ENCODE measurements at places on chromosomes 16 and 17. TPM values are rescaled to one million over a fixed set of nuclear protein-coding genes. Genes with fewer than 3 reads are reported as not detected.

TMEM235 gene
- total RNA-seq, result 0.13 TPM

ENDOV gene
- total RNA-seq, result 21.5 TPM

GRCh38 chr16:24499193-24499814 lies 40.1 kb upstream of the RBBP6 start:
- peak; percentile 60 for ATAC-seq

- ATAC-seq, result no peak
Observed at GRCh38 chr17:81932333-81932983, 4.6 kb downstream of the PYCR1 start.

DNA sequence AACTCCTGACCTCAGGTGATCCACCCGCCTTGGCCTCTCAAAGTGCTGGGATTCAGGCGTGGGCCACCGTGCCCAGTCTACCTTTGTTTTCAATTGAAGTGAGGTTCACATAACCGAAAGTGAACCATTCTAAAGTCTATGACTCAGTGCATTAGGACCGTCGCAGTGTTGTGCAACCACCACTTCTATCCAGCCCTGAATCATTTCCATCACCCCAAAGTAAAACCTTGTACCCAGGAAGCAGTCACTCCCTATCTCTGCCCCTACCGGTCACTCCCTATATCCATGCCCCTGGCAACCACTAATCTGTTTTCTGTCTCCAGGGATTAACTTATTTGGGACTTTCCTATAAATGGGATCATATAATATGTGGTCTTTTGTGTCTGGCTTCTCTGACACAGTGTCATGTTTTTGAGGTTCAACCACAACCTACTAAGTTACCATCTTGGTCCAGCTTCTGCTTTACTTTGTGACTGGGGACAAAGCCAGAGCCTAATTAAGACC lies 28.3 kb upstream of the CDC42EP4 start:
- peak; percentile 46 for ATAC-seq

Data from motor neuron (in vitro differentiated cells).